ENCODE measurements at places on chromosomes 16 and 17. TPM values are rescaled to one million over a fixed set of nuclear protein-coding genes. Genes with fewer than 3 reads are reported as not detected.
A peak's percentile ranks its signal among the peaks of the same experiment; 100 is the strongest.

DNA sequence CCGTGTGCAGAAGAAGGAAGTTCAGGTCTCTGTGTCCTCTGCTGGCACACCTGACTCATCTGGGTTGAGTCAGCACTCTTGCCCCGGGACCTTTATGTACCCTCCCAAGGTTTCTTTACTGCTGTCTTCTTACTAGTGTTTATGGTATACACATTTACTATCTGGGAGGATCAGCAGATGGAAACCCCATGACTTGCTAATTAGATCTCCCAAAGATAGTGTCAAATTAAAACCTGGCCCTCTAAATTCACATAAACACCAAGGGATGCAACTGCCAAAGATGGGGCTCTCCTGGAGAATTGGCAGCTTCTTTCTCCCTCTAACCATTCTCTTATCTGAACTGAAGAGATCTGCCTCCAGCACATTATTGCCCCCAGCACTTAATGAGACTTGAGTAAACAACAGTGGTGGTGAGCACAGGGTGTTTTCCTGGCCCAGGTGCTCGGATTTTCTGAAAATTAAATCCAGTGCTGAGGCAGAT, 718.1 kb upstream of the SOX9 start:
- no peak overlapping the region for H3K4me3 ChIP-seq
- H3K27me3 ChIP-seq = no peaks in the 10 kb centered on the region
- no peak for DNase-seq
- no peaks in the 10 kb centered on the region for H3K36me3 ChIP-seq
- no peaks in the 10 kb centered on the region for H3K4me1 ChIP-seq

The KRTAP9-8 gene
- total RNA-seq = not detected

- no peaks in the 10 kb centered on the region for H3K27me3 ChIP-seq
- DNase-seq = no peak
These were observed 448 bp downstream of the VTN start for GRCh38 chr17:28369684-28370034.

DNA sequence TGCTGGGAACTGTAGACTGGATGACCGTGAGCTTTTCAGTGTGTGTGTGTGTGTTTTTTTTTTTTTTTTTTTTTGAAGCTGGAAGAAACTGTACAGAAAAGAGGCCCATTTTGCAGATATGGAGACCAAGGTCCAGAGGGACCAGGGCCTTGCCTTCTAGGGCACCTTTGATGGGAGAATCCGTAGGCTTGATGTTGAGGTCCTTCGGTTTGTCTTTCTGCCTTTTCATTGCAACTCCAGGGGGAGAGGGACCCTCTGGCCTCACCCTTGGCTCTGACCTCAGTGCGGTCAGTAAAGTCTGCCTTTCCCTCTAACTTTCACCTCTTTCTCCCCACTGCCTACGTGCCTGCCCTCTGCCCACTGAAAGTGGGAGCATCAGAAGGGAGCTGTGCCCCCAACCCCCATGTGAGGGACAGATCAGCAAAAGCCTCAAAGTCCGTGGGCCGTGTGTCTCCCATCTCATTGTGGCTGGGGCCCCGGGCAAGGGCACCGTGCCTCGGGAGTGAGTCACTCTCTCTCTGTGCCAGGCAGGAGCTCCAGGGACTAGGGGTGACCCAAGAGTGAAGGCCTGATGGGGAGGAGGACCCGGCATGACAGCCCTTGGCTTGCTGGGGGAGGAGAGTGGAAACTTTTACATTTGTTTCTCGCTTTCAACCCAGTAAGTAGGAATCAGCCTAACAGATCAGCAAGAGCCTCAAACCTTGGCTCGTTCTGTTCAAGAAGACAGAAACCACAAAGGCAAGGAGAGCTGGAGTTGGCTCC, 123.6 kb downstream of the CMIP start:
- no peaks in the 10 kb centered on the region for H3K27me3 ChIP-seq
- peak overlapping the region; percentile 86 for H3K27ac ChIP-seq
- no peaks in the 10 kb centered on the region for H3K36me3 ChIP-seq
- H3K4me1 ChIP-seq = peaks cover 40% of the 10 kb centered on the region
- no peak for DNase-seq

DNA sequence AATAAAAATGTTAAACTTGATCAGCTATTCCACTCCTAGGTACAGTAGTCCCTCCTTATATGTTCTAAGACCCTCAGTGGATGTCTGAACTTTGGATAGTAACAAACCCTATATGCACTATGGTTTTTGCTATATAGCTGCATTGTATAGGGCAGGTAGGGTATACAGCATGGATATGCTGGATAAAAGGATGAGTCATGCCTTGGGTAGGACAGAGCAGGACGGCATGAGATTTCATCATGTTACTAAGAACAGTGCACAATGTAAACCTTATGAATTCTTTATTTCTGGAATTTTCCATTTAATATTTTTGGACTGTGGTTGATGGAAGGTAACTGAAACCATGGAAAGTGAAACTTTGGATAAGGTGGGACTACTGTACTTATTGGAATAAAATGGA, 235.1 kb downstream of the CEP112 start:
- H3K27me3 ChIP-seq = no peaks in the 10 kb centered on the region
- H3K36me3 ChIP-seq = no peaks in the 10 kb centered on the region
- no peaks in the 10 kb centered on the region for H3K4me1 ChIP-seq
- no peak overlapping the region for H3K27ac ChIP-seq
- no peak for DNase-seq

Data from Panc1 (cell line).